ENCODE measurements at places on chromosomes 12 and 14.

DNA sequence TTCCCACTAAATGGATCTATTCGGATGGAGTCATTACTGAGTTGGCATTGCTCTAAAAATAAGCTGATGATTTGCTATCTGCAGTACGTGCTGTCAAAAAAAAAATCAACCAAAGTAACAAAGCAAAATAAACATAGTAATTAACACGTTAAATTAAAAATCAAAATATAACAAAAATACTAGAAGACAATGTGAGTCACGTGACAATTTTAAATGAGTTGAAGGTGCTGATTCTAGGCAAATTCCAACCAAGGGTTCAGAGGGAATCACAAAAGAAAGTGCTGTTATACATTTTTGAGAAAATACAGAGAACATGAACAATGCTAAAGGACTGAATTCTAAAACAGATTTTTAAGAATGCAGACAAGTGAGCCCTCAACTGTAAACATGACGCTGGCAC lies 45.2 kb upstream of the IFNG-AS1 start:
- no peak for DNase-seq

DNA sequence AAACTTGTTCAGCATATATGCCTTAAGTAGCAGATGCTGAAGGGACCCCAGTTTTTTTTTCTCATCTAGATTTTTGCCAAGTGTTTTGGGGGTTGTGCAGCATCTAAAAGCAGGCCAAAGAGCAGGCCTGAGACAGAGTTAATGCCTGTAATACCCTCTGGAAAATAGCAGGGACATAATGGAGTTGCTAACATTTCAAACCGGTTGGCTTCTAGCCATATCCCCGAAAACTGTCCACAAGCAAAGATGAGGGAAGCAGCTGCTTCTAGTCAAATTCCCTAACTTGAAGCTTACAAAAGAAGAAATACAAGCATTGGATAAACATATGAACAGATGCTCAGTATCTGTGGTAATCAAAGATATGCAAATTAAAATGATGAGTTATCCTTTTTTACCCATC lies 52.1 kb upstream of the AEBP2 start:
- DNase-seq, result no peak

- no peak for DNase-seq
Measured at GRCh38 chr12:57512665-57513064, 7.6 kb downstream of the DDIT3 start.

DNA sequence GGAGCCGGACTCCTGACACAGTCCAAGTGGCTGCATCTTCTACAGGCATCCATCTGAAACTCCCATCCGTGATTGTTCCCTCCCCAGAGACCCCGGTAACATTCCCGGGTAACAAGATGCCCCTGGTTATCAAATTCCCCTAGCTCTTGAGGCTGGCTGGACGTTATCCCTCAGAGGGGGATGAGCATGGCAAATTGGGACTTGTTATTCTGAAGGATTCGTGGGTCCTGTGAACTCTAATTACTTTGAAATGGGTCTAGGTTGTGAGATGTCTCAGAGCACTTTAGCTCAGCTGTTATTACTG lies 642 bp upstream of the PAN2 start:
- DNase-seq, result no peak

DNA sequence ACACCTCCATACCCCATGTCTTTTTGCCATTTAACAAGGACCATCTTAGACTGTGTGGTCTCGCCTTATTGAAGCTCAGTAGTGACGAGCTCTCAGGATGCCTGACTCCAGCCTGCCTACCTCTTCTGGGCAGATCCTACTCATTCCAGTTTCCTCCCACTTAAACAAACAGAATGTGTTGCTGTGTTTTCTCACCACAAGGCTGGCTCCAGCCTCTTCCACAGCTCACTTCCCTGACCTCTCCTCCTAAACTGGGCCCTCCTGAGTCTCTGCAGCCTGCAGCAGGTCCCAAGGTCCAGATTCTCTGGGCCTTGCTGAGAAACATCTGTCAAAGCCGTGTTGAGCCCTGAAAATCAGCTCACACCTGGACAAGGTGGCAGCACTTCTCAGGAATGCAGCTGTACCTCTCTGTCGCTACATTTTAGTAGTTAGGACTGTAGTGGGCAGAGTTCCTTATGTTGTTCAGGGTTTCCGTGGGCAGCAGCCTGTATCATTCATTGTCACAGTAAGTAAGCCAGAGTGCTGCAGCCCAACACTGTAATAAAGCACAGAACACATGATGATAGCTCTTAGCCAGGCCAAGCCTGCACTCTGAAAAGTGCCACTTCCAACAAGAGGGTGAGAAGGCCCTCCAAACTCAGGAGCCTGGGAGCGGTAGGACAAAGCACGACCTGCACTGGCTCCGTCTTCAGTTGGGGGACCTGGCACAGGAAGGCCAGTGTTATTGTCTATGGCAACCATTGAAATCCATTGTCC lies 68.5 kb downstream of the NKX2-1 start:
- DNase-seq, result no peak

- DNase-seq, result no peak
Measured at GRCh38 chr12:9674226-9674590, 4.7 kb downstream of the CLEC2D start.
